ENCODE measurements at places on chromosomes 2 and 18.

DNA sequence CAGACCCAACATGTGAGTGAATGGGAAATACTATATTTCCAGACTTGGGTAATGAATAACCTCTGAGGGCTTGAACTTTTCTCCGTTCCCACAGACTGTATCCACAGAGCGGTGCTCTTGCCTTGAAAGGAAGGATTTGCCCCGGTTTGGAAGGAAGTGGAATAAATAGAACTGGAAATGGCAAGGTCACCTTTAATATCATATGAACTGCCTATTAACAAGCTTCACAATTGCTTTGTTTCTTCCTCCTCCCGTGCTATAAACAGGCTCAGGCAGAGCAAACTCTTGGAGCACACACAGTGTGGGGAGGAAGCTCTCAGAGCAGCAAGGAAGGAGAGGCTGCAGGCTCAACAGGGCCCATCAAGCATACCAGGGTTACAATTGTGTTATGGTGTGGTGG, 28.5 kb upstream of the DARS1 start:
- no peak for DNase-seq

DNA sequence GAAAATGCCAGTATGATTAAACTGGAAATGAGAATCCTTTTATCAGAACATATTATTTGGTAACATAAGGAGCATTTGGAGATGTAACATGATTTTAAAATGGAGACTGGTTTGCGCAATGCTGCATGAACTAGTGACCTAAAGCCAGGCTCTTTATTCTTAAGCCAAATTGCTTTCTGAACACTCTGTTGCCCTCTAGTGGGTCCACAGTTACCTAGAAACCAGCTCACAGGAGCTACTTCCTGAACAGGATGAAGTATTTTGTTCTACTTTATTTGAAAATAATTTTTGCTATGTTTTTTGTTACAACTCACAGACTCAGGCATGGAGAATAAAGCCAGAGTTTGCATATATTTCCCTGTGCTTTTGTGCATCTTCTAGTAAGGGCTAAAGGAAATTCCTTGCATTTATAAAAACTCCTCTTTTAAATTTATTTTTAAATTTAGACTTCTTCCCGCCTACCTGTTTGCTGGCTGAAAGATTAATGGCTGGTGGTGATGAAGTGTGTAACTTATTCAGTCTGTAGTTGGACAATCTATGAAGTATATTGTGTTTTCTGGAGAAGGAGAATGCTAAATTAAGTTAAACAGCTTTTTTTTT, 146.7 kb downstream of the PARD3B start:
- peak; percentile 77 for DNase-seq

- DNase-seq: no peak
Measured at GRCh38 chr2:25989154-25989553, 6.9 kb upstream of the KIF3C start.

GRCh38 chr2:43083710-43084698, 142.4 kb downstream of the ZFP36L2 start:
- peak; percentile 91 for DNase-seq

DNA sequence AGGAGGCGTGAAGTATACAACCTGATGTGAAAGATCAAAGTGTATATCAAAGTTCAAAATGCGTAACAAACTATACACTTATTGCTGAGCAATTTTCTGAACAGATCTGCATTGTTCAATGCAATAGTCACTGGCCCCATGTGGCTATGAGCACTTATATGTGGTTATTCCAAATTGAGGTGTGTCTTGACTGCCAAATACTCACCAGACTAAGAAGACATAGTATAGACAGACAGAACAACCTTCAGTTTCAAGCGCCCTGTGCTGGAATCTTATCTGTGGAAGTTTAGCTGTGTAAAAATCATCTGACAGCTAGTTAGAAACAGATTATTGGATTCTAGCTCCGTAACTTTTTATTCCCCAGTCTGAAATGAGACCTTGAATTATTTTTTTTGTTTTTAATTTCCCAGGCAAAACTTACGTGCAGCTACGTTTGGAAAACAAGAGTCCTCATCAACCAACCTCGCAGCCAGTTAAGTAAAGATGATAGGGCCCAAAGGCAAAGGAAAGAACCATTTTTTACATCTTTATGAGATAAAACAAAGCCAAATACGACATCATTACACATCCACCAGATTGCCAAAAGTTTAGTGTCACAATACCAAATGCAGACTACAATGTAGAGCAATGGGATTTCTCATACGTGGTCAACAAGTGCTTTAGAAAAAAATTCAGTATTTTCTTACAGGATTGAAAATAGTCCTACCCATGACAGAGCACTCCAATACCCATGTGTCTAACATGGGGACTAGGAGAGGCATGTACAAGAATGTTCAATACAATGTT, 37.2 kb downstream of the MBOAT2 start:
- peak; percentile 65 for DNase-seq

- DNase-seq: no peak
Measured at GRCh38 chr2:150156415-150156814, 331.1 kb downstream of the RND3 start.

GRCh38 chr2:123211181-123211580, 813.9 kb upstream of the CNTNAP5 start:
- DNase-seq: no peak

- DNase-seq: no peak
Measured at GRCh38 chr2:222671259-222672067, at the start of gene MOGAT1. MOGAT1 (plus strand) TSS chr2:222671658; CDS start chr2:222671786, 128 bp downstream.

GRCh38 chr2:105103481-105103880, 65.6 kb downstream of the MRPS9 start:
- no peak for DNase-seq

- peak; percentile 76 for DNase-seq
Measured at GRCh38 chr2:64837116-64837731, 152.0 kb upstream of the SLC1A4 start.

DNA sequence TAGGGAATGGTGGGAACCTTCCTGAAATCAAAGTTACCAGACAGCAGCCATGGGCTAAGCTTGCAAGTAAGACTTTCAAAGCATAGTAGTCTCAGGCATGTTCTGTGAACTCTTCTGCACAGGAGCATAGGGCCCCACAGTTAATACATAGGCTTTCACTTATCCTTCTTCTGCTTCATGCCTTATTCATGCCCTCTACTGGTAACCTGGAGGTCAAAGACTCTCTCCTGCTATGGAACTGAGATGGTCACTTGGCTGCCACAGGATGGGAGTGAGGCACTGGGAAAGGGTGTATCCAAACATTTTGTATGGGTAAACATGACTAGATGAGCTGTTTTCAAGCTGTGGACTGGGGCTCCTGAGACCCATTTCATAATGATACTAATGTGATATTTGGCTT, 49.1 kb upstream of the ZNF638 start:
- DNase-seq: no peak

DNA sequence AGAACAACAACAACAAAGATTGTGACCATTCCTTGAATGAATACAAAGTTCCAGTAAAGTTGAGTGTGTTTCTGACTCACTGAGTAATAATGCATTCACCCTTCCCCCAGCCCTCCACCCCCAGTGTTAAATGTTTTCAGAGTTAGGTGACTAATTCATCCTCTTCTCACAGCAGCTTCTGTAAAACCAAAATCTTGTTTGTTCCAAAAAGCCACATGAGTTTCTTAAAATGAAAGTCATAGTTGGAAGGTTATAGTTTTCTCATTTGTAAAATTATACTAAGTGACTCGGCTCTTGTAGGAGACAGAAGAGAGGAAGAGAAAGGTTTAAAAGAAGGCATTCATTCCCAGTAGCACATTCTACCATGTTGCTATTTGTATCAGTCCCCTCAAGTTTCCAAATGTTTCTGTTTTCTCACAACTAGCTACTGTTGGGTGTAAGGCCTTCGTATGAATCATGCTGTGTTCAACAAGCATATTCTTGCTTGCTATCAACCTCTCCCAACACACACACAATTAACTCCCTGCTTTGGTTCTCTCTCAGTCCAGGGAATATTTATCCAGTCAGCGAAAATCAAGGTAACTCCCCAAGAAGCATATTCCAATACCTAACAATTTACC, 75.3 kb downstream of the MBD2 start:
- peak; percentile 97 for DNase-seq

DNA sequence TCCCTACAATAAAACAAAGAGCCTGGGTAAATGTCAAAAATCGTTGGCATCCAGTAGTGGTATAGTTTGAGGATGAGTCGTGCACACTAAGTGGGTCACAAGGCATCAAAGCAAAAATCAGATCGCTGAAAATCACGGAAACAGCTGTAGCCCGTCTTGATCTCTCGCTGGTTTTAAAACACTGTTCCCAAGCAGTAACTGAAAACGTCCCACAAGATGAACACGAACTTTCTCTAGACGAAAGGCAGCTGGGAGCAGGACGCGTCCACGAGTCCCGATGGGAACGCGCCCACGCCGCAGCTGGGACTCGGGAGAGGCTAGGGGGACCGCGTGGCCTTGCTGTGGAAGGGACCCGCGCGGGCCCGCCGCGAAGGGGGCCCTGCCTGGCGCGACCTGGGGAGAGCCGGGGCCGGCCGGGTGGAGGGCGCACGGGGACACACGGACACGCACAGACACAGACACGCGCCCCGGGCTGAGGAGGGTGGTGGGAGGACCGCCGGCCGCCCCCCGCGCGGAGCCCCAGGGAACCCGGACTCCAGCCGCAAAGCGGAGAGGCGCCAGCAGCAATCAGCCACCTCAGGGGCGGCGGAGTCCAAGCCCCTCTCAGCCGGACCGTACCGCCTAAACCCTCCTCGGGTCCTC, 651 bp downstream of the STK17B start:
- DNase-seq: peak; percentile 56

DNA sequence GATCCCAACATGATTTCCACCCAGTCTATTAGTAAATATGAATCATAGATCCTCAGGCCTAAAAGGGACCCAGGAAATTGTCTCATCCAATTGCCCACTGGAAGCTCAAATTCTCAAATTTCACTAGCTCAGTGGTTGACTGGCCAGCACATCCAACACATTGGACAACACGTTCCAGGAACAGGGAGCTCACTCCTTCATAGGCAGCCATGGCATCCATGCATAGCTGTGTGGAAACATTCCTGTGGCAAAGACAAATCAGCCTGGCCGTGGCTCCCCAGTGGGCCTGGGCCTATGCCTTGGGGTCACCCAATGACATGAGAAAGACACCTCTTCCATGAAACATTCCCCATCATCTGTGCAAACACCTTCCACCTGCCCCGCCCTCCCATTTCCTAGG, 261.1 kb downstream of the ANAPC1 start:
- DNase-seq: peak; percentile 18

DNA sequence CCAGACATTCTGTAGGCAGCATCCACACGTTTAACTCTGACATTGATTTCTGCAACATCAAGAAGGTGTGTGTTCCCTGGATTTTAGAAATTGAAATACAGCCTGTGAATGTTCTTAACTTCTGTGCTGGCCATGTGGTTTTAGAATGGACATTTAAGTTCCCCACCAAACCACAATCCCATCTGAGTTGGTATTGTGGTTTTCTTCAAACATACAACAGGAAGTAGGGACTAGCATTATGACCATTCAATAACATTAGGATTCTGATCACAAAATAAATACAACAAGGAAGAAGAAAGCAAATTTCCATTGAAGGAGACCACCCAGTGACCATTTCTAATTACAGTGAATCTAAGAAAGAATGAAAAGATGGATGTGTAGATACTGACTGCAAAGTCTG, 51.2 kb downstream of the MAP3K20 start:
- peak; percentile 61 for DNase-seq

DNA sequence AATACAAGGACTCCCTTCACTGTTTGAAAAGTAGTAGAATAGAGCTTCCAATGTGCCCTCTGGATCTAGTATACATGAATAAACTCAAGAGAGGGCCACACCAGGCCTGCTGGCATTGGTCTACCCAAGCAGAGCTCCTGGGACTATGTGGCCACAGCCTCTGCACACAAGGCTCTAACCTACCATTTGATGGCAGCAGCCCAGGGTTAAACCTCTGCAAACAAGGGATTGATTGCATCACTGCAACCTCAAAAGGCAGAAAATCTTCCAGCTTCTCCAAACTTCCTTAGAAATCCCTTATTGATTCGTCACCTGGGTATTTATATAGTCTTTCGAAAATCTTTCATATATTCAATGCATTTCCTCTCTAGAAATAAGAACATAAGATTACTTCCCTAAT, 147.6 kb upstream of the SETBP1 start:
- DNase-seq: no peak

GRCh38 chr2:11320698-11321492, 23.5 kb downstream of the ROCK2 start:
- no peak for DNase-seq

DNA sequence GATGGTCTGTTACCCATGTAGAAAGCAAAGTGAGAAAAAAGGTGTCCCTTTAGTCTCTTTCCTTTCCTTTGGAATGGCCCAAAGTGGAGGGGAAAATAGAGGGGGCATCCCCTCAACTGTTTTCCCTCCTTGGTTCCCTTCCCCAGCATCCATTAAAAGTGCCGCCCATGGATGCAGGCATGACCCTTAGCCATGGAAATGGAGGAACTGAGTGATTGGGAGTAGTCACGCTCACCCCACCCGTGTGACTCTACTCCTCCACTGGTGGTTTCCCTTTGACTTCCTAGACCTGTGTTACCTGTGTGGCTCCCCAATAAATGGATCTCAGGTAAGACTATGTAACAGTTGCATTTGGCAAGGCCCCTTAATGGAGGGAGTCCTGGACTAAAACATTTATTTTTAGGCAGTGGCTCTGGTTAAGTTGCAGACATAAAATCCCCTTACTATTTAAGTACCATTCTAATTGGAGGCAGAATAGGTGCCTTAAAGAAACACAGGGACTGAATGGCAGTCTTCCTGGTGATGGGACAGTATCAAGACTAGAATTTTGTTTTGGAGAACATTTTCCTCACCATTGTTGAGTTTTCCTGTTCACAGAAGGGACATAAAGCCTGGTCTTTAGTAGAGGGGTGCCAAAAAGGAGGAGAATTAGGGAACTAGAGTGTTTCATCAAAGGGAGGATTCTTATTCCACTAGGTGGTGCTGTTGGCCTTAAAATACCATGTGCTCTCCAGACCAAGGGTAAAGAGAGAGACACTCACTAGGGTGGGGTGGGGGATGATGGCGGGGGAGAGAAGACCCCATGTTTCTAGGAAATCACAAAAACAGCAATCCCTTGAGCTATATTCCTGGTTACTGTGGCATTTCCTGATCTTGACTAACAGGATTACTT, 25.7 kb upstream of the PLA2R1 start:
- peak; percentile 12 for DNase-seq

DNA sequence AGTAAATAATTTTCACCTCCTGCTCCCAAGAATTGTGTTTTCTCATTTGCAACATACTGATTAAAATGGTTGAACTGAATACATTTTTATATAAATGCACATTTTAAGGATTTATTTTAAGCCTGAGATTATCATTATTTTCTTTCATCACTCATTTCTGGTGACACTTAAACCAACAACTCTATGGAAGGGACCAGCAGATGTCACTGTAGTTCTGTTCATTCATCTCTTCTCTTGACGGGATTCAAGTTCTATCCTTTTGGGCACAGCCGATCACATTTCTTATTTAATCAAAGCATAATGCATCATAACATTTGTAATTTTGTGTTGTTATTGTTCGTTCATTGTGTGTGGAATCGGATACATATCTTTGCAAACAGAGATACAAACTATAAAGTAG, 417.9 kb downstream of the HRH4 start:
- peak; percentile 55 for DNase-seq

GRCh38 chr2:148932536-148932935, 57.5 kb downstream of the KIF5C start:
- DNase-seq: no peak
